ENCODE measurements at places on chromosomes 7 and 10.

DNA sequence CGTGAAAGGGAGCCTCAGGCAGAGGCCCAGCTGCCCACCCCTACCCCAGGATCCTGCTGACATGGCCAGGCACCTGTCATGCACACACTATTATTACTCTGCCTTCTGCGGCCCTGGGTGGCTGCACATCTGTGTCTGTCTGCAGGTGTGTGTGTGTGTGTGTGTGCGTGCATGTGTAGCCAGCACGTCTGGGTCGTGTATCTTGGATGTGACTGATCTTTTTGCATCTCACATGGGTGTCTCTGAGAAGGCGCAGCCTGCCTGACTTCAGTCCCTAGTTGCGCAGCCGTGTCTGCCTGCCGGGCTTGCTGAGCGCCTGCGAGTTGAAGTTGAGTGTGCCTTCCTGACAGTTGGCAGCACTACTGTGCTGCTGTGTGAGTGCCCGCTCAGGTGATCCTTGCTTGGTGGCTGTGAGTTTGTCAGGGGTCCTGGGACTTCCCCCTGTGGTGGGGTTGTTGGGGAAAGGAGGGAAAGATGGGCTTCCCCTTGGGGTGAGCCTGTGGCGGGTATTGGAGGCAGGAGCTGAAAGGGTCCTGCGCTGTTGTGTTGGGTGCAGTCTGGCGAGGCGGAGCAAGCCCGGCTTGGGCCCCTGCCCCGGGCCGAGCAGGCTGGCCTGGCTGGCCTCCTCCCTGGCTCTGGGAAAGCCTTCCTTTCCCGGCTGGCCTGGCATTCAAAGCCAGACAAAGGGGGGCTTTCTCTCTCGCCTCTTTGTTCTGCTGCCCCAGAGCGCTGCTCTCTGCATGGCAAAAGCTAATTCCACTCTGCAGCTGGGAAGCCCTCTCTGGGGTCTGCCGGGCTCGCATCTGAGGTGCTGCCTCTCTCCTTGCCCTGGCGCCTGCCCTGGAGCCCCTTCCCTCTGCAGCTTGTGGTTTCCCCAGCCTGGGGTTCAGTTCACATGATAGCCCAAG lies 4.9 kb downstream of the TRIM8 start:
- DNase-seq = no peak

GRCh38 chr10:5343561-5343960 lies 21.2 kb upstream of the UCN3 start:
- no peak for DNase-seq

DNA sequence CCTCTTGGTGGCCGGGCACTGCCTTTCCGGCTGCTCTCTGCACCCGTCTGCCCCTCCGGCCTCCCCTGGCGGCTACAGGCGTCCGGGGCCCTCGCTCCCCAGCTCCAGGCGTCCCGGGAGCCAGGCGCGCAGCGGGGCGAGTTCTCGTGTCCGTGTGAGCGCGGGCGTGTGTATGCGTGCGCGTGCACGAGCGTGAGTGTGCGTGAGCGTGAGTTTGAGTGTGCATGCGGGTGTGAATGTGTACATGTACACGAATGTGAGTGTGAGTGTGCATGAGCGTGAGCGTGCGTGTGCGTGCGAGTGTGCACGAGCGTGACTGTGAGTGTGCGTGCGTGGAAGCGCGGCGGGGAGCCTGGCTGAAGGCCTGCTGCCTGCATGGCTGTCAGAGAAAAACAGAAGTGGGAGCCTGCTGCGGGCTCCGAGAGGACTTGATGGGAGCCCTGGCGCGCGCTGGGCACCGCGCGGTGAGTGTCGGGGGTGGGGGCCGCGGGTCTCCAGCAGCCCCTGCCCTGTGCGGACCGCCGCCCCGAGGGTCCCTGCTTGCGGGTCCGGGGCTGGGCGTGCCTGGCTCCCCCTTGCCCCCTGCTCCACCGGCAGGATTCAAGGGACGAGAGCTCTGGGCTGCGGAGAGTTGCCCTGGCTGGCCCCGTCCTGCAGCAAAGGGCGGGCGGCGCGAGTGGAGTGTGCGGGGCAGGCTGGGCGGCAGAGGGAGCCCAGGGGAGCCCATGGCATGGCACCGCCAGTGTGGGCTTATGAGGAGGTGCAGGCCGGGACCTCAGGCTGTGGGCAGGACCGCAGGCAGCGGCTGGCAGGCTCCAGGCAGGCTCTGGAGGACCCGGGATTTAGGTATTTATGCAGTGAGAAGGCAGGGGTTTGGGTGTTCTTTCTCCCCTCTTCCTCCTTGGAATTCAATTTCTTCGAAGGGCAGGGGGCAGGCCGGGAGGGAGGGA lies 75.8 kb upstream of the EN2 start:
- DNase-seq = no peak

DNA sequence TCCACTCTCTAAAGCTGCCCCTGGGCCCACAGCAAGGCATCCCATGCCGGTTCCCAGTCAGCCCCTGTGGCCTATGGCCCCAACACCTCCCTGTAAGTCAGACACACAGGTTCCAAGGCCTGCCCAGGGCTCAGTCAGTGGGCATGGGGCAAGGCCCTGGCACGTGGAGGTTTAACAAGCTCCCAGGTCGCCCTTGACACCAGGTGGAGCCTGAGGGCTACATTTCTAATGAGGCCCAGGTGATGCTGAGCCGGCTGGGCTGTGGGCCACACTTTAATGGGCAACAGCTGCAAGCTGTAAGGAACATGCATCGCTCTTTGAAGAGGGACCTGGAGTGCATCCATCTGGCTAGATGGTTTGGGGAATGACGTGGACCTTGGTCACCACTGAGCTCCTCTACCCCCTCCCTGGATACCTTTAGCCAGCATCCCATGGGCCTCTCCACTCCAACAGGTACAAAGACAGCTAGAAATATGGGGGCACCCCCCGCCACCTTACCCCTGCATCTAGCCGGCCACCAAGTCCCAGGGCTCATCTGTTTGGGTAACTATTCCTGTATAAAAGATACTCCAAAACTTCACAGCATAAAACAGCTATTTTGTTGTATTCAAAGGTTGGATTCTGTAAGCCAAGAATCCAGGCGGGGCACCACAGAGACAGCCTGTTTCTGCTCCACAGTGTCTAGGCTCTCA lies 122.5 kb downstream of the OAT start:
- DNase-seq = peak; percentile 40

DNA sequence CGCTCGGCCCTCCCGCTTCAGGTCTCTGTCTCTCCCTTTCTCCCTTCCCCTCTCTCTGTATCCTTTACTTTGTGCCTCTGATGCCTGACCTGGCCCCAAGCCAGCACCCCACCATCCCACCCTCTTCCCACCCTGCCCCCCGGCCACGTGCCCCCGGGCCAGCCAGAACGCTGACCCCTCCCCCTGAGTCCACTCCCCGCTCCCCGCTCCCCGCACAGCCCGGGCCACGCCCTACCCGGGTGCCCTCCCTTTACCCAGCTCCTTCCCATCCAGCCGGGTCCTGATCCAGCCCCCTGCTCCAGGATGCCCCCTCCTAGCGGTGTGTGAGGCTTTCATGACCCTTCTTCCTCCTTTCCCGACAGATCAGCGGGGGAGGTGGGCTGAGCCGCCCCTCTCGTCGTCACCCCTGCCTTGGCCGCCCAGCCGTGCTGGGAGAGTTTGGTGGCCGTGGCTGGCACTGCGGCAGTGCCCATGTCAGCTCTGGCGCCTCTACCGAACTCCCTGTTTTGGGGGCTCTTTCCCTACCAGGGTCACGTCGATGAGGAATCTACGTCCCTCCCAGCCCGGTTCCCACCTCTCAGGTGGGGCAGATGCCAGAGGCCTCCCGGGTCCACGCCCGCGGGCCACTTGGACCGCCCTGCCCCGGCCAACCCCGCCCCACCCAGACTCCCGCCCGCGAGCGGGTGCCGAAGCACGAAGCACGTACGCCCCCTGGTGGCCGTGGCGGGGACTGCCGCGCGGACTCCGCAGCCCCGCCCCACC lies 127.4 kb downstream of the UBE2H start:
- DNase-seq = peak; percentile 57

DNA sequence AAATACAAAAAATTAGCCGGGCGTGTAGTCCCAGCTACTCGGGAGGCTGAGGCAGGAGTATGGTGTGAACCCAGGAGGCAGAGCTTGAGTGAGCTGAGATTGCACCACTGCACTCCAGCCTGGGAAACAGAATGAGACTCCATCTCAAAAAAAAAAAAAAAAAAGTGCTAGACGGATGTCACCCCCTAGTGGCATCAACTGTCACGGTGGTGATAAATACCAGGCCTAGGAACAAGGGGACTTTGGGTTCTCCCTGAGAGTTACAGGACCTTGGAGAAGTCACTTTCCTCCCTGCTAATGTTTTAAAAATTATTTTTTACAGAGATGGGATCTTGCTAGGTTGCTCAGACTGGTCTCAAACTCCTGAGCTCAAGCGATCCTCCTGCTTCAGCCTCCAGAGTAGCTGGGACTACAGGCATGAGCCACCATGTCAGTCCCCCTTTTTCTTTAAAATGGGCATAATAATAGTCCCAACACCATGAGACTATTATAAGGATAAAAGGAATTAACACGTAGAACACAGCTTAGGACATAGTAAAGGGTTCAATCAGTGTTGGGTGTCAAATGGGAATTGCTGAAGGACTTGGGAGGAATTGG lies 2.6 kb upstream of the TMEM130 start:
- DNase-seq = no peak

DNA sequence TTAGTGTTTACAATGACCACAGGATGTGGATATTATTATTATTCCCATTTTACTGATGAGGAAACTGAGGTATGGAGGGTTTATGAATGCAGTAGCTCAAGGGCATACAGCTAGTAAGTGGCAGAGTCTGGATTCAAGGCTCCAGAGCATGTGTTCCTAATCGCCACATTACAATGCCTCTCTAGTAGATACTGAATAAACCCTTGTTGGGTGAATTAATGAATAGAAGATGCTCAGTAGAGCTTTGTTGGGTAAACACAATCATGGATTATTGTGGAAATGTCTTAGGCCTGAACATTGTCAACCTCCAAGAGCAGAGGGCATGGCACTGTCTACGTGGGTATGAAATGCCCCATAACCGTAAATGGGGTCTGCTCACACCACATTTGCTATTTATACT lies 545.3 kb downstream of the LRMDA start:
- DNase-seq = no peak

GRCh38 chr7:22111661-22112060 lies 166.0 kb upstream of the CDCA7L start:
- no peak for DNase-seq

GRCh38 chr10:72272689-72273409 lies 875 bp upstream of the DDIT4 start:
- peak; percentile 99 for DNase-seq

- no peak for DNase-seq
These were observed 630.0 kb downstream of the NRG3 start for GRCh38 chr10:82505009-82505408.

DNA sequence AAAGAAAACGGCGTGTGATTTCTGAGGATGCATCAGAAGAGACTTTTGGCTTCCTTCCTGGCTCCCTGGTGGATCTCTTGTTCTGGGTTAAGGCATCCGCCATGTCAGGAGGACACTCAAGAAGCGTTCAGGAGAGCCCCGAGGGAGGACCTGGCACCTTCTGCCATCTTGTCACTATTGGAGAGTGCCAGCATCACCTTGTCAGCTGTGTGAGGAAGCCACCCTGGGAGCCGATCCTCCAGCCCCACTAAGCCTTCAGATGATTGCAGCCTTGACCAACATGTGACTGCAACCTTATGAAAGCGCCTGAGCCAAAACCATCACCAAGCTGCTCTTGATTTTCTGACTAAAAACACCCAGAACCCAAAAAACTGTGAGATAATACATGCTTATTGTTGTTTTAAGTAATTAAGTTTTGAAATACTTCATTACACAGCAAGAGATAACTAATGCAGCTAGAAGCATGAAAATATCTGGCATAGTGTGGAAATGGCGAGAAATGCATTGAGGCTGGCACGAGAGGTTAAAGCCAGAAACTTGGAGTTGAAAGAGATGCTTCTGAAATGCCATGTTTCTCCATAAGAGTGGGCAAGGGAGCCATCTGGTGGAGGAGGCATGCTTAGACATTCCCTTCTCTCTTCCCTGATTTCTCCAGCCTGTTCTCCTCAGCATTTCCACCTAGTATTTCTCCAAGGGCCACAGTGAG lies 5.4 kb upstream of the ZFYVE27 start:
- peak; percentile 89 for DNase-seq

GRCh38 chr7:101804088-101804963 lies 13.1 kb upstream of the CUX1 start:
- DNase-seq = peak; percentile 43

DNA sequence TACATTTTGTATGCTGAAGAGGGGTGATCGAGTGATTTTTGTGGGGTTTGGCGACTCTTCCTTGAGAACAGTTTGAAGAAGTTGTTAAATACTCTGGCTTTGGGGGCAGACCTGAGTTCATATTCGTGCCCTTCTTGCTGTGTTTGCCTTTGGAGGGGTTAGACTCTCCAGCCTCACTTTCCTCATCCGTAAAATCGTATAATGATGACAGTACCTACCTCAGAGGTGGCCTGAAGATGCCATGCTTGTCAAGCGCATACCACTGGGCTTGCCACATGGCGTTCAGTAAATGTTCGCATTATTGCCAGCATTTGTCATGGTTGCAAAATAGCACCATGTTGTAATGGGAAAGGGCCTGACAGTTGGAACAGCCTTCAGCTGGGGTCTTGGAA lies 1.3 kb downstream of the STK17A start:
- DNase-seq = peak; percentile 73

- no peak for DNase-seq
These were observed 119.9 kb downstream of the WDR37 start for GRCh38 chr10:1175956-1176565.

DNA sequence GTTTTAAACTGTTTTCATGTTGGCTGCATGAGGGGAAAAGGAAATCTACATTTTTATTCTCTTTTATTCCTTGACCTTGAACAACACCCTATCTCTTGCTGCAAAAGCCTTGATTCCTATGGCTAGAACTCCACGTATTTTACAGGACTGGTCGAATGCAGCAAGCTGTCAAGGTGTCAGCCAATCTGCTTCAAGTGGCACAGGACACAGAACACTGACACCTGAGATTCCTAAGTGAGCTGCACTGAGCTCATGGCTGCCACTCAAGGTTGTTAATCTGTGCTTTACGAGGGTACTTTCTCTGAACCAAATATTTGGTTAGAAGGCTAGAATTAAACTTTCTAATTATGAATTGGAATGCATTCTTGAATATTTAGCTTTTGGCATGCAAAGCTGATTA lies 349.7 kb upstream of the COBL start:
- no peak for DNase-seq

DNA sequence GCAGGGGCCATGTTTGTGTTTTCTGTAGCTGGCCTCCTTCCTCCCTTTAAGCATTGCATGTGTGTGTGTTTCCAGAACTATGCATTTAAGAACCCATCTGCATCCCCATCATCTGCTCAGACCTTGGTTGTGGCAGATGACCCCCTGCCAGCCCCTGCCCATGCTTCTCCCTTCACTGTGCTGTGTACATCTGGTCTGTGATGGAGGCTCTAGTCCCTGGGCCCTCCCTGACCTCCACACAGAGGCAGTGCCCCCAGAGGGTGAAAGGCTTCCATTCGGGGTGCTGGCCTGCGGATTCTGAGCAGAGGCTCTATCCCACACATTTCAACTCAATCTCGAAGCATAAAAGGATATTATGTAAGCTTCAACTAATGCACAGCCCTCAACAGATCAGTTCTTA lies 89.4 kb downstream of the TACC2 start:
- no peak for DNase-seq

Data from fibroblast of the aortic adventitia (primary cell).